ENCODE measurements at places on chromosomes 3 and 15.

GRCh38 chr3:140134231-140134965 is 199.4 kb downstream of the CLSTN2 start:
- no peak for DNase-seq

GRCh38 chr15:92316586-92317295 is 76.9 kb upstream of the ST8SIA2 start:
- no peak for DNase-seq

DNA sequence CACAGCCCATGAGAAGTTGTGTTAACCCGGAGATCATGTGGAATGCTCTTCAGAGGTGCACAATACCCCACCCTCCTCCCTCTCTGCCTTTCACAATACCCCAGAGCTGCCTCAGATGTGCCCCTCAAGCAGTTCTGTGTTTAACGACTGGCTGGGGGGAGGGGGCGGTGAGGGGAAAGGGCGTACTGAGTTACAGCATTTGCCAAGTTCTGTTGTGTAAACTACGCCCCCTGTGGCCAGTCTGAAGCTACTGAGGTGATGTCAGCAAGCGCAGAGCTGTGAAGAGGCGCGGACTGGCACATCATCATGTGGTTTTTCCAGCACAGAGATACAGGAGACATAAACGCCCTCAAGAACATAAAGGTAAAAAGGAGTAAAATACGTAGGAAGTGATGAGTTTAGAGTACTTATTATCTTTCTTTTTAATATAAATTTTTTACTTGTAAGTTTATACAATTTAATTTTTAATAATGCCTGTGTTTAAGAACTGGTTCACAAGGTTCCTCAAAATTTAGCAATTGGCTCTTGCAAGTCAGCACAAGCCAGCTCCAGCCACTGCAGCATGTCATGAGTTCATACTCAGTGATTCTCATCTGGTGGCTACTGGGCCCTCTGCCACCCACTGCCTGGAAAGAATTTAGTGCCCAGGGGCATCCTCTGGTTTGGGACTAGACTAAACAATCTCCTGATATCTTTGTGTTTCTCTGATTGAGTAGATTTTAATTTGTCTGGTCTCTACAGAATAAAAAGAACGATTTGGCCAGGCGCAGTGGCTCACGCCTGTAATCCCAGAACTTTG is 1.7 kb downstream of the EPB42 start:
- DNase-seq = peak; percentile 12

GRCh38 chr3:115725800-115726199 is 102.5 kb downstream of the GAP43 start:
- DNase-seq = no peak

DNA sequence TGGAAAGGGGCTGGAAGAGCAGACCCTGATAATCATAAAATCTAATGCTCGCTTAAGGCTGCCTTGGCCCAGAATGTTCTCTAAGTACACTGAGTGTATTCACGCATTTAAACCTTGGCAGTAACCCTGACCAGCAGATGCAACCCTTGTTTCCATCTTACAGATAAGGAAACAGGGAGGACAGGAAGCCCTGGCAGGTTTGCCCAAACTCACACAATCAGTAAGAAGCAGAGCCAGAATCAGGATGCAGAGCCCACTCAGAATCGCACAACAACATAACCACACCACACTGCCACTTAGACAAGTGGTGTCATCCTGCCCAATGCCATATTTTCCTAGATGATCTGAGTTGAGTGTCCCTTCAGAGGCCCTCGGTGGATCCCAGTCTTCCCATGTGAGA is 214.5 kb upstream of the HES1 start:
- DNase-seq = no peak

DNA sequence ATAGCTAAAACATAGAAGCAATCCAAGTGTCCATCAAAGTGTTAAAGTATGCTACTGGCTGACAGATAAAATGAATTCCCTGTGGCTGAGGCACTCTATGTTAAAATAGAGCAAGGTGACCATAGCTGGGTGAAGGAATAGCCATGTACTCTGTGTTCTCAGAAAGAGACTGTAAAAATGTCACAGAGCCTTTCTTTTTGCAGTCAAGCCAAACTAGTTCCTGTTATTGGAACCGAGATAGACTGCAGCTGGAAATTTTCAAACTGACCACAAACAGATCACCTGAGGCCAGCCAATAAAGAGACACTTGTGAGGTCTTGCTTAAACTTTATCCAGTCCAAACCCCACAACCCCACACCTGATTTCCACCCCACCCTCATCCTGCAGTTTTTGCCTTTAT is 422.8 kb upstream of the NAALADL2 start:
- no peak for DNase-seq

DNA sequence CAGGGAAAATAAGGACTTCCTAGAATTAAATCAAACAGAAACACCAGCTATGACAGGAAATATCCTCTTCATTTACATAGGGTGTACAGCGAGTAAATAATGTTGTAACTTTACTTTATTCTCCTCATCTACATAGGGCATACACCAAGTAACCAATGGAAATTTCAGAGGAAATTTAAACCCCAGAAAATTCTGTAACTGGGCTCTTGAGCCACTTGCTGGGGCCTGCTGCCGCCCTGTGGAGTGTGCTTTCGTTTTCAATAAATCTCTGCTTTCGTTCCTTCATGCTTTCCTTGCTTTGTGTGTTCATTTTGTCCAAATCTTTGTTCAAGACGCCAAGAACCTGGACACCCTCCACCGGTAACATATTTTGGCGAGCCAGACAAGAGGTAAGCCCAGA is 990.4 kb upstream of the CADM2 start:
- no peak for DNase-seq

DNA sequence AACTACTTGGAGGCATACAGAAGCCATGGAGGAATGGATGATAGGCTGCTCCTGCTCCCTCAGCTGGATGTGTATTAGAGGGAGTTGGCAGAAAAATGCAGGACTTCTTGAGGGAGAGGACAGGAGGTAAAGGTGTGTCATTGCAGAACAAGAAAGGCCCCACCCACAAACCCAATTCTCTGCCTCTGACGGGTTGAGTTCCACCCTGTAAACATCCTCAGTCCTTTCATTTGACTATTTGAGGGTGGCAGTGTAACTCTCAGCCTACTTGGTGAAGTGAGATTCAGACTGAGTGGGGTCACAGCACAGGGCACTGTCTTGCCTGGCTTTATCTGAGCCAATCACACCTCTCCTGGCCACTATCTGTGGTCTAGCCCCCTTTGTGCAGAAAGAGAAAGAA is at the start of gene TPRG1:
Gene TPRG1 (plus strand): TSS at position 265 of the 400 bp plus-strand sequence. CDS start 35,414 bp downstream, outside the sequence.
- DNase-seq = no peak

DNA sequence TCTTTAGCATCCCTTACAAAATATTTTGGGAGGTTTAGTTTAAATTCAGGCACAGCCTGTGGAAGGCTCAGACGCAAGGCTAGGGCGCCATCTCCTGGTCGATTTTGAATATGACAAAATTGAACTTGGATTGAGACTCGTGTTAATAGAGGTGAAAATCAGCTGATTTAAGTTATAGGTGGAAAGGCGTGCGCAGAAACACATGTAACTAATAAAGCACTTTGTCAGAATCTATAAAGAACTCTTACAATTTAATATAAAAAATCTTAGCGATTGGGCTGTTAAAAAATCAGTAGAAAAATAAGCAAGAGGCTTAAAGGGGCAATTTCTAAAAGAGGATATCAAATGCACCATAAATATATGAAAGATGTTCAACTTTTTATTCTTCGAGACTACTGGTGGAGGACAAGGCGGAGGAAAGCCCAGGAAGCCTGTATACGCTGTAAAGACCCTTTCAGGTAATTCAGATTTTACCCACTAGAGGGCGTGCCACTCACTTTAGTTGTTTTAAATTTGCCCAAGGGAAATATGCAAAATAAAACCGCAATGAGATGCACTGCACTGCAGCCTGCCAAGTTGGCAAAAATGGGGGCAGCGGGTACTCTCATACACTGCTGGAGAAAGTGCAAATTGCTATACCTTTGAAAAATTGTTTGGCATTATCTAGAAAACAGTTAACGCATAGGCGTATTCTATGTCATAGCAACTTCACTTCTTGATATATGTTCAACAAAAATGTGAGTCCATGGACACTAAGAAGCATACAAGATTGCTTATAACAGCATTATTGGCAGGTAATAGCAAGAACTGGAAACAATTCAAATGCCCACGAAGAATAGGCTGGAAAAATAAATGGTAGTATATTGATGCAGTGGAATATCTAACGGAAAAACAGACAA is 64.7 kb downstream of the SLC30A4 start:
- peak; percentile 92 for DNase-seq

- DNase-seq = no peak
These were observed 12.1 kb downstream of the GALK2 start for GRCh38 chr15:49182128-49182527.

GRCh38 chr3:61964566-61964965 is 403.2 kb downstream of the PTPRG start:
- no peak for DNase-seq

DNA sequence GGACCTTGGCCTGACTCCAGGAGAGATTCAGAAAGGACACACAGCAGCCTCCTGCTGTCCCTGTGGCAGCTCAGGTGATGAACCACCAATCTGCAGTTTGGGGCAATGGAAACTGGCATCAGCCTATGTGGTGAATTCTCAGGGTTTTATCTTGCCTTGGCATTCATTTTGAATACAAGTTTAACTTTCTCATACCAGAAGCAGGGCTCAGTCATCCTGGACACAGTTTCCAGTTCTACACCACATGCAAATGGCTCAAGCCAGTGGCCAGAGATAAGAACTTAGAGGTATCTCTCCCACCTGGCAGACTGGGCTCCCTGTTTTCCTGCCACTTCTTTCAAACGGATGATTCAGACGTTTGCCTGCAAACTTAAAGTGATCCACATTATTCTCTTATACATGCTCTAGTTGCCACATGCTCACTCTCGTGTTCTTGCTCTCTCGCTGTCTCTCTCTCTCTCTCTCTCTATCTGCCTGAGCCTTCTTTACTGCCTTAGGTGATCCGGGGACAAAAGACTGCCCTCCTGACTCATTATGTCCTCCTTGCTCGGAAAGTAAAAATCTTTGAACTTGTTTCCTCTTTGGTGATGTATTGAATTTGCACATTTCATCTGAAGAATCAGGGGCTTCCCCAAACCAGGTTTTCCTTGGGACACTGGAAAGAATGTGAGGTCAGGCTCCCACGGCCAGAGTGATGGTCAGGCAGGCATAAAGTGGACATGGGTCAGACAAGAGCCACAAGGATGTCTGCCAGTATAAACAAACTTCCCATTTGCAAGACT is 99.6 kb upstream of the STT3B start:
- peak; percentile 27 for DNase-seq

DNA sequence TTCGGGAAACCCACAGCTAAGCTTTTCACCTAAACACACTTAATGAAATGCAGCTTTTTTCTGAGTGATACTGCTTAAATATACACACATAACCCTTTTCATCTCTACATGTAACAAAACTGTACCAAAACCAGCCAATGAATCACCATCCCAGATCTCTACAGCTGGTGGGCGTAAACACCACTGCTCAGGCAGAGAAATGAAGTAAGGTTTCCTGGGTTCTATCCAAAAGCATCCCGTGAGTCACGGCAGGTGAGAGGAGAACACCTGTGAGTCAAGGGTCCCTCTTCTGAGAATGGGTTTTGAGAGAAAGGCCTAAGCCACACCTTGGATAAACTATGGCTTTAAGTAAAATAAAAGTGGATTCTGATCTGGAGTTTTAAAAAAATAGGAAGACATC is 2.6 kb downstream of the CLDN1 start:
- DNase-seq = no peak

- DNase-seq = no peak
These were observed 155.7 kb downstream of the SLCO3A1 start for GRCh38 chr15:92009162-92009561.
